CD4-positive, alpha-beta T cell treated with Interleukin-1 beta for 1 hour (primary cell): ENCODE measurements at places on chromosomes 5 and 9.

GRCh38 chr5:121987052-121987684 lies 25.4 kb downstream of the SRFBP1 start:
- DNase-seq: no peak

GRCh38 chr5:57816108-57816507 lies 333.5 kb upstream of the ACTBL2 start:
- no peak for DNase-seq

DNA sequence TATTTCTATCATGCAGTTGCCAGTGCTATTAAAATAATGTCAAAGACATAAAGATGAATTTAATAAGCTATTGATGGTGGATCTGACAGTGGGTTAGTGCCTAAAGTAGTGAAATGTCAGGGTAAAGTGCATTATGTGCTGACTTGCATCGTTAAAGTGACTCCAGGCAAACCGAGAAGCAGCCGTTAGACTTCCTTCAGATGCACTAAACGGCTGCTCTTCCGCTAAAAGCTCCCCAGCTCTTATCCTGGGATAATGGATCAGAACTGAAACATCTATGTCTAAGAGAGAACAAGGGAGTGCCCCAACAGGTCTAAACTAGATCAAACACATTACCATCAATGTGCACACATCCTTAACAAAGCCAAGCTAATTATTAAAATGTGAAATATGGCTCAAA lies 468.2 kb downstream of the NTRK2 start:
- no peak for DNase-seq

DNA sequence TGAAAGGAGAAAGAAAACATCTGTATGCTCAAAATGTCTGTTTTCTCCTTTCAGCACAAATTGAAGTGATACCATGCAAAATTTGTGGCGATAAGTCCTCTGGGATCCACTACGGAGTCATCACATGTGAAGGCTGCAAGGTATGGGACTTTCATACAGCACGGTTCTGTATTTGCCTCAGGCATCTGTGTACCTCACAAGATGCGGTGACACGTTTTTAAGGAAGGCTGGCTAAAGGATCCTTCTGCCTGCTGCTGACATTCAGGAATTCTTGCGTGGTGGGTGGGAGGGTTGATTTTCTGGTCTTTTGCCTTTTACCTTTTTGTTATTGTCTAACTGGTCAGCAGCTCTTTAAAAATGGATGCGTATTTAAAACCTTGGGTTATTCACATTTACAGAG lies 133.1 kb downstream of the RORB start:
- DNase-seq: no peak

- no peak for DNase-seq
These were observed 37.2 kb downstream of the TLE1 start for GRCh38 chr9:81652058-81652687.

- no peak for DNase-seq
These were observed 17.1 kb upstream of the CAST start for GRCh38 chr5:96645091-96645490.

GRCh38 chr9:131545786-131546335 lies 538 bp downstream of the PRRT1B start:
- no peak for DNase-seq

DNA sequence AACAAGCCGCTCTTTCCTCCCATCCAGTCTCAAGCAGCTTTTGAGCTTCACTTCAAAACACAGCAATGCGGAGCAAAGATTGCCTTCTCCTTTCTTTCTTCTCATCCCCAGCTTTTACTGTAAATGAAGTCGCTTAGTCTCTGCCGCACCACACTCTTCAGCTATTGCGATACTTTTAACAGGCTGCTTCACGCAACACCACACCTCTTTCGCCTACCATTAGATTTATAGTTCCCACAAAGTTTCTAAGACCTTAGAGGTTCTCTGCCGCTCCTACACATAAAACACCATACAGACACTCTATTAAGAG lies 711 bp downstream of the PGGT1B start:
- DNase-seq: no peak

DNA sequence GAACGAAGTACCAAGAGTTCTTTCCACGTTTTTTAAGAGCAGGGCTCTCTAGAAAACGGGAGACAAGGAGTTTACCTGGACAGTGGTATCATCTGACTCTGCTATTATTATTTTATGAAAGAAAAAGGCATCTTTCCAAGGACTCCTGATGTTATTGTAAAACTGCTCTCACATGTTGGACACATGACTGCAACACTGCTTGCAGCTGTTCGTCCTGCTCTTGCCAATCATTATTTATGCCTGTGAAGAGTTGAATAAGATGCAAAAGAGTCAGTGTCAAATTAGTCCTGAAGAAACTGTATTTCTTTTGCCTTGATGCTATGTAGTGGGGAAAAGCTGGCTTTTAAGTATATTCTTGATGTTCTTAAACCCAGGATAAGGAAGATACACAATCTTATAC lies 284.5 kb upstream of the PTGER4 start:
- no peak for DNase-seq

DNA sequence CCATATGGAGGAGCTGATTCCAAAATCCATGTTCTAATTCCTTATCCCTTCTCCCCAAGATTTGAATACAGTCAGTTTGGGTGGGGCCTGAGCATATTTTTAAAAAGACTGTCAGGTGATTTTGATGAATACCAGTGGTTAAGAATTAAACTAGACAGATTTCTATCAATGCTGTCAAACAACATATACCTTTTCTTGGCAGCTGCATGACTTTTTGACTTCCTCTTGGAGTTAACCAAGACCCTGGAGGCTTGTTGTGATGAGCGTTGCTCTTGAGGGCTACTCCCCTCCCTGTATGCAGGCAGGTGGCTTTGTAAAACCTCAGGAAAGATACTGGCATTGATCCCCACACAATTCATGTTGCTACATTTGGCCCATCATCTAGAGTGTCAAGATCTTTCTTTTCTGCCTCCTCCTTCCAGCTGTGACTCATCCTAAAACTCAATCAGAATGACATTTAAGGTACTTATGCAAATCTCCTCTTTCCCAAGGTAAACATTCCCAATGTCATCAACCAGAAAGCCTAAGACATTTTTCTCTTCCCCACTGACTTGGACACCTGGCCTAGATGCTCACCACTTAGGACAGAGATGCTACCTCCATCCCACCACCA lies 61.7 kb downstream of the PPP2R2B start:
- no peak for DNase-seq

DNA sequence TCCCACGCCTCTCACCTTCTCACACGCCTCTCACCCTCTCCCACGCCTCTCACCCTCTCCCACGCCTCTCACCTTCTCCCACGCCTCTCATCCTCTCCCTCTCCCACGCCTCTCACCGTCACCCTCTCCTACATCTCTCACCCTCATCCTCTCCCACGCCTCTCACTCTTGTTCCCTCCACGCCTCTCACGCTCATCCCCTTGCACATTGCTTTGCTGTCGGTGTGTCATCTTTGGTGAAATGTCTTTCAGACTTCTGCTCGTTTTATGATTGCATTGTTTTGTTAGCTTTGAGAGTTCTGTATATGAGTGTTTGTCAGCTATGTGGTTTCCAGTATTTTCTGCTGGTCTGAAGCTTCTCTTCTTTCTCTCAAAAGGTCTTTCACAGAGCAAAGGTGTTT lies 102.7 kb downstream of the EHMT1 start:
- no peak for DNase-seq
